GM23248 (cell line): ENCODE measurements at places on chromosomes 4 and X. TPM values are rescaled to one million over a fixed set of nuclear protein-coding genes. Genes with fewer than 3 reads are reported as not detected.
A peak's percentile ranks its signal among the peaks of the same experiment; 100 is the strongest.

- DNase-seq: no peak
- no peaks in the 10 kb centered on the region for H3K27me3 ChIP-seq
- no peak overlapping the region for H3K27ac ChIP-seq
- no peak overlapping the region for H3K4me3 ChIP-seq
These were observed 139.3 kb downstream of the CHIC2 start for GRCh38 chr4:53925050-53925605.

DNA sequence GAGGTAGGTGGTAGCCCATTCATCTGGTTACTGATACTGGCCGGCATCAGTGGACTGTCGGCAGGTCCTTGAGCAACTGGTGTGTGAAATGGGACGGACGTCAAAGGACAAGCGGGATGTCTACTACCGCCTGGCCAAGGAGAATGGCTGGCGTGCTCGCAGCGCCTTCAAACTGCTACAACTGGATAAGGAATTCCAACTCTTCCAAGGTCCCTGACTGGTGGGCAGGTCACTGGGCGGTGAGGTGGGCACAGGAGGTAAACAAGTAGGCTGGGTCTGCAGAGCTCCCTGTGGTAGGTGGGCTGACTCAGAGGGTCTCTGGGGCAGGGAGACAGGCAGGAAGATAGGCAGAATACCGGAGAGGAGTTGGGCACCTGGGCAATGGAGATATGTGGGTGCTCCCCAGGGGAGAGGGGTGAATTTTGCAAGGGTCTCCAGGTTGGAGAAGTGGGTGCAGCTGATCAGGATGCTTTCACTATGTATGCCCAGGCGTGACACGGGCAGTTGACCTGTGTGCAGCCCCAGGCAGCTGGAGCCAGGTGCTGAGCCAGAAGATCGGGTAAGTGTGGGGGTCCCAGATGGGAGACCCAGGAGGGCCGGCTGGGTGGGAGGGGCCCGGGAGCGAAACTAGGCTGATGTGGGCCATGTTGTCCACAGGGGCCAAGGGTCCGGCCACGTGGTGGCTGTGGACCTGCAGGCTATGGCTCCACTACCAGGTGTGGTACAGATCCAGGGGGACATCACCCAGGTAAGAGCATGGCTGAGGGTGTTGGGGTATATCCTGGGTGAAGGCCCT, 2.2 kb downstream of the FTSJ1 start:
- no peaks in the 10 kb centered on the region for H3K36me3 ChIP-seq
- H3K27ac ChIP-seq: no peak overlapping the region
- H3K27me3 ChIP-seq: no peaks in the 10 kb centered on the region
- DNase-seq: no peak
- H3K4me1 ChIP-seq: no peaks in the 10 kb centered on the region

- no peaks in the 10 kb centered on the region for H3K4me1 ChIP-seq
- no peak overlapping the region for H3K27ac ChIP-seq
- no peaks in the 10 kb centered on the region for H3K36me3 ChIP-seq
These were observed 942.8 kb downstream of the PCDH7 start for GRCh38 chr4:31662951-31663350.

DNA sequence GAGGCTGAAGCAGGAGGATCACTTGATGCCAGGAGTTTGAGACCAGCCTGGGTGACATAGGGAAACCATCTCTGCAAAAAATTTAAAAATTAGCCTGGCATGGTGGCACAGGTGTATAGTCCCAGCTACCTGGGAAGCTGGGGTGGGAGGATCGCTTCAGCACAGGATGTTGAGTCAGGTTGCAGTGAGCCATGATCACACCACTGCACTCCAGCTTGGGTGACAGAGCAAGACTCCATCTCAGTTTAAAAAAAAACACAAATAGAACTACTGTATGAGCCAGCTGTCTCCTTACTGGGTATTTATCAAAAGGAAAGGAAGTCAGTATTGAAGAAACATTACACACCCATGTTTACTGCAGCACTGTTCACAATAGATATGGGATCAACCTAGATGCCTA, 138.7 kb downstream of the RAP1GDS1 start:
- no peaks in the 10 kb centered on the region for H3K4me1 ChIP-seq
- no peaks in the 10 kb centered on the region for H3K27me3 ChIP-seq
- H3K36me3 ChIP-seq: peaks cover 14% of the 10 kb centered on the region
- no peak overlapping the region for H3K4me3 ChIP-seq

- no peaks in the 10 kb centered on the region for H3K27me3 ChIP-seq
- peak; percentile 79 for DNase-seq
- H3K36me3 ChIP-seq: no peaks in the 10 kb centered on the region
These were observed 125.5 kb downstream of the OPHN1 start for GRCh38 chrX:68307769-68308168.

GRCh38 chr4:144507311-144508101, 138.4 kb upstream of the HHIP start:
- peak; percentile 3 for DNase-seq
- no peaks in the 10 kb centered on the region for H3K36me3 ChIP-seq
- no peak overlapping the region for H3K4me3 ChIP-seq
- H3K27me3 ChIP-seq: no peaks in the 10 kb centered on the region
- no peak overlapping the region for H3K27ac ChIP-seq

DNA sequence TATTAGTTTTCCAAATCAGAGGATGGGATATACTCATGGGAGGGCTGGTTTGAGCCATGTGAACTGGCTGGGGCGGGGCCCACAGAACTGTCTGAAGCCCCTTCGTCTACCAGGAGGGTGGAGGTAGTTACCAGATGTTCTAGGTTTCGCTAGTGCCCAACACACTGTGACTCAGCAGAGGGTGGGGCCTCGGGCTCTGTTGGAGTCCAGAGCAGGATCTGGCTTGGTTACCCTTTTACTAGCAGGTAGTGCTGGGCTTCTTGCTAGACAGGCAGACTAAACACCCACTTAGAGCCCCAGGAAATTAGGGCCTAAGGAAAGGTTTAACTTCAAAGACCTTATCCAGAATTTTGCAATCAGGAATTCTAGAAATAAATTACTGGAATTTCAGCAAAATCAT, 56.2 kb upstream of the CHRDL1 start:
- H3K36me3 ChIP-seq: no peaks in the 10 kb centered on the region
- H3K4me1 ChIP-seq: peaks cover 5% of the 10 kb centered on the region; the same call in 1 of the 2 replicates
- no peak overlapping the region for H3K4me3 ChIP-seq
- no peaks in the 10 kb centered on the region for H3K27me3 ChIP-seq

GRCh38 chr4:113781439-113782040, 20.0 kb upstream of the CAMK2D start:
- no peak overlapping the region for H3K27ac ChIP-seq
- H3K27me3 ChIP-seq: no peaks in the 10 kb centered on the region
- H3K36me3 ChIP-seq: no peaks in the 10 kb centered on the region
- peaks cover 15% of the 10 kb centered on the region for H3K4me1 ChIP-seq
- peak; percentile 56 for DNase-seq

DNA sequence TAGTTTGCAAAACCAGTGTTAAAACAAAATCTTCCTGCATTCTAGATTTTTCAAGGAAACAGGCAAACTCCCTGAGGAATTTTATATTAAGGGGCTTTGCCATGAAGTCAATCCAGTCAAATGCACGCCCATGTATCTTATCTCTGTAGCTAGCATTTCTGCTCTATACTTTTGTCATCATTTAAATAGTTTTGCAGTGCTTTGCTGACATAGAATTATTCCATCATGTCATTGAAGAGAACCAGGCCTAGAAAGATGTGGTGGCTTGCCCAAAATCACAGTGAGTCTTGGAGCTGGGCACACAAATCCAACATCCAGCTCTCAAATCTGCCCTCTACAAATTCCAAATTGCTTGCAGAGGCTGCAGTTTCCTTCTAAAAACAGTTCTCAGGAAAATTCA, 66.7 kb upstream of the LNX1 start:
- H3K4me3 ChIP-seq: no peak overlapping the region
- H3K27me3 ChIP-seq: no peaks in the 10 kb centered on the region
- H3K36me3 ChIP-seq: no peaks in the 10 kb centered on the region
- DNase-seq: no peak
- H3K4me1 ChIP-seq: peaks cover 36% of the 10 kb centered on the region

- no peaks in the 10 kb centered on the region for H3K36me3 ChIP-seq
- H3K27me3 ChIP-seq: no peaks in the 10 kb centered on the region
- H3K4me1 ChIP-seq: peaks cover 27% of the 10 kb centered on the region
- no peak overlapping the region for H3K4me3 ChIP-seq
- no peak overlapping the region for H3K27ac ChIP-seq
These were observed 7.7 kb downstream of the AMMECR1 start for GRCh38 chrX:110310000-110310790.

- H3K4me3 ChIP-seq: no peak overlapping the region
- no peaks in the 10 kb centered on the region for H3K27me3 ChIP-seq
- no peak for DNase-seq
- H3K27ac ChIP-seq: no peak overlapping the region
- H3K36me3 ChIP-seq: no peaks in the 10 kb centered on the region
These were observed 567.8 kb downstream of the GBA3 start for GRCh38 chr4:23260511-23260910.

GRCh38 chr4:2226261-2226660, 15.7 kb downstream of the HAUS3 start:
- no peaks in the 10 kb centered on the region for H3K27me3 ChIP-seq
- H3K36me3 ChIP-seq: 0 out of 2 replicates have a peak, but pooled peaks cover 6% of the 10 kb centered on the region
- DNase-seq: no peak
- no peak overlapping the region for H3K4me3 ChIP-seq
- H3K4me1 ChIP-seq: no peaks in the 10 kb centered on the region

DNA sequence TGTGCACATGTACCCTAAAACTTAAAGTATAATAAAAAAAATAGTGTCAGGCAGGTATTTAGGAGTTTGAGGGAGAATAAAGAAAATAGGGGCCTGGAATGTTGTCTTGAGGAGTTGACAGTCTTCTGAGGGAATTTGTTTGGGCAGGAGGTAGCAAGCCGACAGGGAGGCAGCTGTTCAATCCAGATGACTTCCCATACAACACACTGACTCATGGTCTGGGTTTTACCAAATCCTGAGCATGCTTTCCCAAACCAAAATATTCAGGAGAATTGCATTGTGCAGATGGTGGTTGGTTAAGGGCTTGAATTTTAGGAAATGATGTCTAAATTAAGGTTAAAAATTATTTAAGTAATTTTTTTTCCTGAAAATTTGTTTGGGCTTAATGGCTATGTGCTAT, 430.0 kb downstream of the INPP4B start:
- peaks cover 16% of the 10 kb centered on the region for H3K4me1 ChIP-seq
- peak; percentile 55 for DNase-seq
- H3K27ac ChIP-seq: peak overlapping the region; percentile 41
- H3K36me3 ChIP-seq: no peaks in the 10 kb centered on the region
- H3K4me3 ChIP-seq: no peak overlapping the region

- no peak overlapping the region for H3K27ac ChIP-seq
- no peaks in the 10 kb centered on the region for H3K4me1 ChIP-seq
- H3K4me3 ChIP-seq: no peak overlapping the region
- H3K27me3 ChIP-seq: no peaks in the 10 kb centered on the region
- H3K36me3 ChIP-seq: no peaks in the 10 kb centered on the region
- DNase-seq: no peak
These were observed 843.2 kb upstream of the SLIT2 start for GRCh38 chr4:19408490-19408889.

- no peaks in the 10 kb centered on the region for H3K36me3 ChIP-seq
- H3K27ac ChIP-seq: no peak overlapping the region
- H3K27me3 ChIP-seq: no peaks in the 10 kb centered on the region
- DNase-seq: peak; percentile 8
- no peaks in the 10 kb centered on the region for H3K4me1 ChIP-seq
These were observed 32.9 kb upstream of the PRPS2 start for GRCh38 chrX:12758291-12758690.

Gene EXOC1L
- total RNA-seq: not detected in 2 replicates

Gene AWAT2
- total RNA-seq: not detected in 2 replicates

Gene COL4A5
- 13.2 and 14.4 TPM in 2 replicates for total RNA-seq

Gene MAD2L1
- 15.7 and 31.3 TPM in 2 replicates for total RNA-seq
